ENCODE measurements at places on chromosomes 5 and 9.

DNA sequence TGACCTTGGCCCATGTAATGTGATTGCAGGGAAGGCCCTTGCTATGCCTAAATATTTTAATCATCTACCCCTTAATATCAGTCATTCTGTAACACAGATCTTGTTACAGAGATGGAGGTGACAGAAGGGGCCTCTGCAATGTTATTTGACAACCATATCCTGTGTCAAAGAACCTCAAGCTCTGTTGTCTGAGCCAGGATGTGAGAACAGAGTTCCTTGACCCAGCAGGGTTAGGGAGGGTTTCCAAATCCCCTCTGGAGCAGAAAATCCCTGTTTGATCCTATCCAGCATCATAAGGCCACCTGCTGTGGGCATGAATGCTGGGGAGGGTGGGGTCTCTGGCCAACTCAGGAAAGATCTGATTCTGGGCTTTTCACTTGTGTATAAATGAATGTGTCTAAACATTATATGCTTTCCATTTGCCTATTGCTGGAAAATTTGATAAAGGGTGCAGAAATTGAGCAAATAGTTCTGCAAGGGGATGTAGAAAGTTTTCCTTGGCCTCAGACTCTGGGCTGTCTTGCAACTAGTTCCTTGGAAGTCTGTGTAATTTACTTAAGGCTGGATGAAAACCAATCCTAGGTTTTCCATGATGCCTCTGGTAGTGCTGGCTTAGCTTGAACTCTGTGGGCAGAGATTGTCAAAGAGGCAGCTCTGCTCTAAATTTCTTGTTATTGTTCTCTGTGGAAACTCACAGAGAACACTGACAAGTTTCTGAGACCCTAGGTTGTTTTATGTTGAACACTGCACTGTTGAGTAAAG lies 71.0 kb downstream of the PGM5 start:
- DNase-seq: no peak

DNA sequence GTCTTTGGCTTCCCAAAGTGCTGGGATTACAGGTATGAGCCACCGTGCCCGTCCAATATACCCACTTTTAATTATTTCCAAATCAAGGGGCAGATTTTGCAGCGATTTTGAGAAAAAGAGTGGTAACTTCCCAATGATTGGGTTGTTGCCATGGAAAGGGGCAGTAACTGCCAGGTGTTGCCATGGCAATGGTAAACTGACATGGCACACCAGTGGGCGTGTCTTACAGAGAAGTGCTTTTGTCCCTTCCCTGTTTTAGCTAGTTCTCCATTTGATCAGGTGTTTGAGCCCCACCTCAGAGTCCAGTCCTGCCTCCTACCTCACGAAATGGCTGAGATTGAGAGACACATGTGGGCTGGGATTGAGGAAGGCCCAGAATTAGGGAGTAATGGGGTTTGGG lies 86.3 kb upstream of the IER5L start:
- DNase-seq: no peak

GRCh38 chr9:86642721-86643120 lies 288.5 kb upstream of the TUT7 start:
- no peak for DNase-seq

DNA sequence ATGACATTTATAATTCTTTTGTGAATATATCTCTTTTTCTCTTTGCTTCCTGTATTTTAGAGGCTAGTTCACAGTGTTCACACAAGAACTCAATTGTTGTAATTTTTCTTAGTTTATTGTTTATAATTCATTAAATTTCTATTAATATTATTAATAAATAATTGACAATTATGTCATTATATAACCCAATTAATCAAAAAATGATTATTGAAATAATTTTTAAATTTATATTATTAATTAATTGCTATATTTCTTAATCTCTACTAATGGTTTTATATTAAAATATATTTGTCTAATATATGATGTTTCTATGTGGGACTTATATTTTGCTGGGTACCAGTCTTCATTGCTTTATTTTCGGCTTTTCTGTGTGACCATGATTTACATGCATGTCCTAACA lies 618.4 kb downstream of the CDH9 start:
- no peak for DNase-seq

DNA sequence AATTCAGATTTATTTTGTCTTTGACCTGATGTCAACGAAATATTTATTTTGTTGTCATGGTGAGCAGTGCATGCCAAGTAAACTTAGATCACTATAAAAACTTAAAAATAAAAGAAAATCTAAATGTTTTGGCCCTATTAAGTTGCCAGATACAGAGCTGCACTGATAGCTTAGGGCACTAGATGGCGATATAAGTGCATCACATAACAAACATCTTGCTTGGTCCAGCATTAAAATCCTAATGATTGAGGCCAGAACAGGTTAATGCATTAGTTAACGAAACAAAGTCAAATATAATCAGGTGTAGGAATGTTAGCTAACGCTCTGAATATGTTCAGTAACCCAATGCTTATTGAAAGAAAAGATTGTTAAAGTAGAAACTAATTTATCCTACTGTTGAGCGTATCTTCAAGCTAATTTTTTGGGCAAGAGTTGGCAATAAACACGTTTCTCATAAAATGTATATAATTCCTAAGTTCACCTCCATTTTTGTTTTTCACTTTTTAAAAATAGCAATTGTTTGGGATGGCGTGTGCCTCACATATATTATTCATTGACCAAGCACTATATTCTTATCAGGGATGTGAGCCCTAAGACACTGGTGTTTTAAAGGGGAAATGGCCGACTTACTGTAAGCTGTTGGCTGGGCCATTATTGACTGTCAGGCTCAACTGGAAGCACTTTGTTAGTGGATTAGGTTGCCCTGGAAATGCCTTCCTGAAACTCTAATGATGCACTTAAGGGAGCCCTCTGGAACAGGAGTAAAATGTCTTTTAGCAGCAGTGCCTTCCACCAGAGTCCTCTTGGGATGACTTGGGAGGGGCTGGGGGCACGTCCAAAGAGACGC lies 33.3 kb downstream of the KCTD16 start:
- DNase-seq: peak; percentile 68

DNA sequence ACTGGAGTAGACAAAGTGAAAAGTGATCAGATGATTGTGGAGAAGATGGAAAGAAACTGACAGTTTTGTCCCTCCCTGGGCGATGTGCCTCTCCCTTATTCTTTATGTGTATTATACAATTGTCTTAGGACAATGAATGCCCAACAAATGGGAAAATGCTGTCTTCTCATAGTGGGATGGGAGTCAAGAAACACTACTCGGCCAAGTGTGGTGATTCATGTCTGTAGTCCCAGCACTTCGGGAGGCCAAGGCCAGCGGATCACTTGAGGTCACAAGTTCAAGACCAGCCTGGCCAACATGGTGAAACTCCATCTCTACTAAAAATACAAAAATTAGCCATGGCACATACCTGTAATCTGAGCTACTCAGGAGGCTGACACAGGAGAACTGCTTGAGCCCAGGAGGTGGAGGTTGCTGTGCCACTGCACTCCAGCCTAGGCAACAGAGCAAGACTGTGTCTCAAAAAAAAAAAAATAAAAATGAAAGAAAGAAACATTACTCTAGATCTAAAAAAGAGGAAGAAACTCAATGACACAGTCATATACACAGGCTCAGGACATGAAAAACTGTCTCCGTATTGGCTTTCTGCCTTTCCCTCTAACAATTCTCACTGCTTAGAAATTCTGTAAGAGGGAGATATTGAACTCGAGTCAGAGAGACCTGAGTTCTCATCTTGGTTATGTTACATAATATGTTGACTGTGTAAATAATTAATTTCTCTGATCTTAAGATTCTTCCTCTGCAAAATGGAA lies 67.9 kb upstream of the TARS1 start:
- no peak for DNase-seq

DNA sequence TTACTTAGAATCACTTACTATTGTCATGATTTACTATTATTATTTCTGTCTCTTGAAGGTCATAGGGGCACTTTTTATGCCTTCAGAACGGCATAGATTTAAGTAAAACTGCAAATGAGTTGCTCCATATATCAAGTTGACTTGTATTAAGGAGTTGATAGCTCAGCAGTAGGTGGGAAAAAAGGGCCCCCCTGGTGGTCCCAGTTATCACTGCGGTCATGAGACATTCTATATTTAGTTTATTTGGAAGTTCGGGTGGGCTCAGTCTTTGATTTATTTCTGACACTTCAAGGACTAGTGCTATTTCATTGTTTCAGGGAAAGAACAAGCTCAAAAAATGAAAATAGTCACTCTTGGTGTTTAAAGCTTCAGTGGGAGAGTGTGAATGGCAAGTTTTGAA lies 159.3 kb downstream of the SLC24A2 start:
- no peak for DNase-seq

GRCh38 chr5:10880934-10881333 lies 119.9 kb upstream of the DAP start:
- DNase-seq: no peak

GRCh38 chr5:167623354-167623753 lies 668.1 kb upstream of the WWC1 start:
- no peak for DNase-seq
